Activated naive CD4-positive, alpha-beta T cell treated with anti-CD3 and anti-CD28 coated beads, Interleukin-2, amount 50 U/mL, for 16 hours (primary cell): ENCODE measurements at places on chromosomes 5 and 9.

DNA sequence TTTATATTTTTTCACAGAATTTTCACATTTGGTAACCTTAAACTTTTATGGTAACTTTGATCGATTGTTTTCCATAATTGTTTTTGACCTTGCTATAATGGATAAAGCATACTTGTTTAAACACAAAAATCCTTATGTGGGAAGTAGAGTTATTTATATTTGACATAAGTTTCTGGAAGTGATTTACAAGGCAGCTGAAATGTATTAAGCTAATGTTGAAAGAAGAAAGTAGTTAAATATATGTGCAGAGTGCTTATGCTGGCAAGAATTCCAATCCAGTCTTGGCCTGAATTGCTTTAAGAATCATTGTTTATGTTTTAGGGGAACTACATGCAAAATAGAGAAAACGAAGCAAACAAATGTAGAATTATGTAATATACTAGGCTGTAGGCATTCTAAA, 763.6 kb downstream of the TAF11L14 start:
- no peak for DNase-seq

DNA sequence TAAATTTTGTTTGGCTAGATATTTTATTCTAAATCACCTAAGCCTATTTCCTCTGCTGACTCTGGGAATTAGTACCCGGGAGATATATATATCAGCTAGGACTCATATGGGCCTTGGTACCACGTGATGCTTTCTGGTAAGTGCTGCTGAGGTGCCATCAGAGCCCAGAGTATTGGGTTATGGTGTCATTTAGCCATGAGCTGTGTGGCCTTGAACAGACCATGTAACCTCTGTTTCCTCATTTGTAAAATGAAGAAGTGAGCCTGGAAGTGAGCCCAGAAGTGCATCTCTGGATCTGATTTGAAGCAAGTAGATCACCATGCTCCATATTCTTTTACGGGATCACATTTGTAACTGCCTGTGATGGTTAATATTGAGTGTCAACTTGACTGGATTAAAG, 126.1 kb downstream of the GPBP1 start:
- DNase-seq: no peak

DNA sequence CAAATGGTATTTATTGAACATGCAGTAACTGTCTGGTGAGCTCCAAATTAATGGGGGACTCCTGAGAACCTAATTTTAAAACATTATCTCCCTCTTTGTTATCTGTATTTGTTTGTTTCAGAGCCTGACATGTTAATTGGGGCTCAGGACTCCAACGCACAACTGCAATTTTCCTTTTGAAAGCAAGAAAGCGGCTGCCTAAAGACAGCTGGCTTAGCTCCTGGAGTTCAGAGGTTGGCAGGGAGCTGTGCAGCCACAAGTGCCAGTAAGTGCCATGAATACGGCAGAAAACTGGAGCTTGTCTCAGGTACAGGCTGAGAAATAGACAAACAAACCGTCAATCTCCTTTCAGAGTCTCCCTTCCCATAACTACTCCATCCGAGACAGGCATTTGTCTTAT, 80.9 kb downstream of the PPP2R2B start:
- no peak for DNase-seq

DNA sequence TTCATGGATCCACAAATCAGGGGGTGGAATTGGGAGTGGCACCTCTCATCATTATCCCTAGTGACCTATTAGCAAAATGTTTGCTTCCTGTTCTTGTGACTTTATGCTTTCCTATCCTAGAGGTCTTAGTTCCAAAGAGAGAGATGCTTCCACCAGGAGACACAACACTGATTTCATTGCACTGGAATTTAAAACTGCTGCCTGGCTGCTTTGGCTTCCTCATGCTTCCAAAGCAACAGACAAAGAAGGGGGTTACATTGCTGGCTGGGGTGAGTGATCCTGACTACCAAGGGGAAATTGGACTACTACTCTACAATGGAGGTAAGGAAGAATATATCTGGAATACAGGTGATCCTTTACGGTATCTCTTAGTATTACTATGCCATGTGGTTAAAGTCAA, 69.2 kb upstream of the SH3GL2 start:
- no peak for DNase-seq

DNA sequence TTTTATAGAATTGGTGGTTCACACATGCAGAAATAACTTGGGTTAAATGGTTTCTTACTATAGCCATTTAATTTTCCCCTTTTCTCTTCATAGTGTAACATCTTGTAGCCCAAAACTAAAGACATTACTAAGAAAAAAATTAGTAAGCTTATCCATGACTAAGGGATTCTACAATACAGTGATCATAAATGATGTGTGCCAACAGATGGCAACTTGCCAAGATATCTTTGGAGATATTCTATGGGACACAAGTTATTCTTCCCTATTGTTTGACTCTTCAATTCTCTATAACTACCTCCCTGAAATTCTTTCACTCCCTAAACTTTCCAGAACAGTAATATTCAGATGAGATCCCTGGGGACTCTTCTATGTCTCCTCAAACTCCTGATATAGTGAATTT, 580.6 kb downstream of the PTPRD start:
- no peak for DNase-seq

- DNase-seq: no peak
These were observed 97.4 kb downstream of the DAP start for GRCh38 chr5:10663489-10664179.

DNA sequence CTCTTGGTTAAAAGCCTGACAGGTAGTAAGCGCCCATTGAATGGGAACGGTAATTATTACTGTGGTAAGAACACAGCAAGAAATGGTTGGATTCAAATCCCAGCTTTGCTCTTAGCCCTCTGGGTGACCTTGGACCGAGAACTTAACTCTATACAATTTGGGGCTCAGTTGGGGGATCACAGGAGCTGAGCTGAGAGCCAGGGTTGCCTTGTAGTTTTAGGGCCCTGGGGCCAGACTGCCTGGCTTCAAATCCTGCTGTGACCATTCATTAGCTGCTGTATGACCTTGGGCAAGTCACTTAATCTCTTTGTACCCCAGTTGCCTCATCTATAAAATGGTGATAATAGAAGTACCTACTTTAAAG, 87.4 kb upstream of the SH3PXD2B start:
- DNase-seq: no peak

DNA sequence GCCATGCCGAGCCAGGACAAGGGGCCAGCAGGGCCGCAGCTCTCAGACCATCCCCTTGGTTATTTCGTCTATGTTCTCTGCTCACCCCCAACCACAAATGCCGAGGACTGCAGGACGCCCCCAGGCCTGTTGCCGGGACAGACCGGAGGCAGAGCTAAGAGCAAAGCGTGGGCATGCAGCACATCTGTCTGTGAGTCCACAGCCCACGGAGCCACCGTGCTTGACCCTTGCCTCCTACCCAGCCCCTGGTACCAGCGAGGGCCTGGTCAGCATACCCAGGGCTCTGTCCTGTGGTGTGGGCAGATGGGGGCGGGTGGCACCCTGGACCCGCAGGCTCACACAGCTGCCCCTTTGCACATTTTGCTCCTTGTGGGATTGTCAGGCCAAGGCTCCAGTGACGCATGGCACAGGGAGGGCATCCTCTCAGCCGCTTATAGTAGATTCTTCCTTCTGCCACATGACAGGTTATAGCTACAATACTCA, 4.7 kb downstream of the BRD3 start:
- no peak for DNase-seq
